Glomerular endothelial cell (primary cell): ENCODE measurements at places on chromosomes 16 and 17. TPM values are rescaled to one million over a fixed set of nuclear protein-coding genes. Genes with fewer than 3 reads are reported as not detected.

MARVELD3 gene
- 0.12 TPM in 1 of 2 replicates, not detected in the other for total RNA-seq

- no peak for DNase-seq
Measured at GRCh38 chr16:57666353-57667047, 1.6 kb upstream of the ADGRG3 start.

GRCh38 chr17:12078791-12079190, 58.1 kb downstream of the MAP2K4 start:
- DNase-seq, result no peak

RUNDC3A gene
- 0.58 and 0.82 TPM in 2 replicates for total RNA-seq

DNA sequence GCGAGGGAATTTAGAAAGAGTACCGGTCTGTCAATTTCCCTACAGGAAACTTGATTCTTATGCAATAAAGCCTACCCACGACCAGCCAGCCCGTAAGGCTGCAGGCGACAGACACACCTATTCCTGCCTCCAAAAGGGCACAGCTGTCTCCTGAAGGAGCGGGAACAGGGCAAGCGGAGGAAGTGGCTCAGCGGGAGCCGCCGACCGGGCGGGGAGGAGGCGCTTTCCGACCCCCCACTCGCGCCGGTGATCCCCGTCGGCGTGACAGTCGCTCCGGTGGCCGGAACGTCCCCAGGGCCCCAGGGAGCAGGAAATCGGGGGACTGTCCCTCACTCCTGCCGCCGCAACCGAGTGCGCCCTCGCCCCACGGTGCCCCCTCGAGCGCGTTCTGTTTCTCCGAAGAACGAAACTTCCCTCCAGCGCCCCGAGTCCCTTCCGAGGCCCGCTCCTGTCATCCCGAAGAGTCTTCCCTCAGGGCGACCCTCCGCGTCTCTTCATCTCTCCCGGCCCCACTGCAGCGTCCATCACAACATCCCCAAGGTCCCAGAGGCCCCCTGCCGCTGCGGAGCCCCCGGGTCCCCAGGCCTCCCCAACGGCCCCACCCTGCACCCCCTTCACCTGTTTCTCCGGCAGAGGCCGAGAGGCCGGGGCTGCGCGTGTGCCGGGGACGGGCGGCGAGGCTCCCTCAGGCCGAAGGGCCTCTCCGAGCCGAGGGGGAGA, 421 bp downstream of the STAT3 start:
- no peak for DNase-seq

DNA sequence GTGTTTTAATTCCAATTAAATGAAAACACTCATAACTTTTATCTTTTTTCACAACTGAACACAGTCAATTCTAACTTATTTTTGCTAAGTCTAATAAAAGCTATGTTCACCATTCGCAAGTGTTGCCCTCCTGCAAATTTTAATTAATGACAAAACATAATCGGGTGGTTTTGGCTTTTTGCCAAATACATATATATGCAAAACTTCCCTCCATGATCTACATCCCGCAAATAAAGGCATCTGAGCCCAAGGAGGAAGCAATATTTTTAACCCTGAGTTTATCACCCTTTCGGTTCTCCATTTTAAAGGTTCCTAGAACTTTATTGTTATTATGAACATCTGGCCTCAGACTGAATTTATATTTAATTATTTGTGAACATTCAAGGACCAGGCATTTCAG, 507.9 kb downstream of the CDH13 start:
- no peak for DNase-seq

RCVRN gene
- not detected in 2 replicates for total RNA-seq

TMEM235 gene
- not detected in 2 replicates for total RNA-seq

DNA sequence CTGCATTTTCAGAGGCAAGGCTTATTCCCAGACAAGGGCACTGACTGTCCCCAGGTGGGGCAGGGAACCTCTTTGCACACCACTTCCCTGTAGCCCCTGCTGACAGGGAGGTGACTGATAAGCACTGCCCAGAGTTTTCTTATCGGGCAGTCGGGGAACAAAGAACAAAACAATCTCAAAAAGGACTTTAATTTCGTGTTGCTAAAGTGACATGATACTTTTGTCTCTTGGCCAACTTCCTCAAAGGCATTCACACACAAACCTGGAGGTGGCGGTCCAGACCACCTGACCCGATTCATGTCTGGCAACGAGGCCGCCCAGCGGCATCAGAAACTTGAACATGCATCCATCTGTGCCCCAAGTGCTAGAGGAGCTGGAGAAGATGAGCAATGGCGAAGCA, 28.9 kb downstream of the ZDHHC7 start:
- no peak for DNase-seq

NOD2 gene
- total RNA-seq, result 0.23 and 0.29 TPM in 2 replicates

GRCh38 chr17:69524854-69525253, 110.4 kb downstream of the MAP2K6 start:
- DNase-seq, result no peak

DNA sequence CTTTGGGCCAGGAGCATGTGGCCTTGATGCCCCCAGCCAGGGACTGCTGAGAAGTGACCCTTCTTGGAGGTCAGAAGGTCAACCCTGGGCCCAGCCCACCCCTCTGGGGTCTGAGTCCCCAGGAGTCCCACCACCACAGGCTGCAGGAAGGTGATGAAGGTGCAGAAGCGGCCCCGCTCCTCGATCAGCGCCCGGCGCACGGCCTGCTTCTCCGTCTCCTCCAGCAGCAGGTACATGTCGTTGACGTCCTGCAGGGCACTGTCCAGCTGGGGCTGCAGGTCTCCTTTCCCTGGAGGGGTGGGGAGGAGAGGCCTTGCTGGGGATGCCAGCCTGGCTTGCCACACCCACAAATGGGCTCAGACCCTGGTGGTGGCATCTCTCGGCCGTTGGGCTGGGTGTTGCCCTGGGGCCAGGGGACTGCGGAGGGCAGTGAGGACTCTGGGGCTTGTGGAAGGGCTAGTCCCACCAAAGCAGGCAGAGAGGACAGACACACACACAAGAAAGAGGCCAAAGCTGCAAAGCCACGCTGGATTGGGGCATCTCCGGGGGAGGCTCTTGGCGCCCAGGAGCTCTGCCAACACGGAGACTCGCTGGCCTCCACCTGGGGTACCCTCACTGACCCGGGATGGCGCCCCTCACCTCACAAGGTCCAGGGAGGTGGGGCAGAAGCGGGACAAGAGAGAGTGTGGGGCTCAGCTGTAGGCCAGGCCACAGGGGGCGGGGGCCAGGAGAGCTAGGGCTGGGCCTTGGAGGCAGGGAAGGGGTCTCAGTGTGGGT, 7.5 kb downstream of the MTSS2 start:
- DNase-seq, result no peak

DNA sequence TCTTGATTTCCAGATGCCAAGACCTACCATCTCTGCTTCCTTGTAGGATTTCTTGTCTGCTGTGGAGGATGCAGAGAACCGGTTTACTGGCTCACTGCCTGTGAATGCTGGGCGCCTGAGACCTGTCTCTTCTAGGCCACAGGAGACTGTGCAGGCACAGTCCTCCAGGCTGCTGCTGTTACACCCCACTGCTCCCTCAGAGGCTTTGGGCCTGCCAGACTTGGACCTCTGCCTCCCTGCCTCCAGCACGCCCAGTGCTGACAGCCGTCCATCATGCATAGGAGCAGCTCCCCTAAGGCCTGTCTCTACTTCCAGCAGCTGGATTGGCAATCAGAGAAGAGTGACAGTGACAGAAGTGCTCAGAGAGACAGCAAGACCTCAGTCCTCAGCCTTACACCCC, 6.1 kb downstream of the HROB start:
- no peak for DNase-seq

PABPN1L gene
- not detected in 2 replicates for total RNA-seq

MYL4 gene
- total RNA-seq, result 1.1 and 1.8 TPM in 2 replicates

LITAFD gene
- total RNA-seq, result not detected in 2 replicates

GRCh38 chr16:88455610-88456355, 2.7 kb downstream of the ZFPM1 start:
- DNase-seq, result no peak

DRC7 gene
- total RNA-seq, result 0.05 TPM in 1 of 2 replicates, not detected in the other

DNA sequence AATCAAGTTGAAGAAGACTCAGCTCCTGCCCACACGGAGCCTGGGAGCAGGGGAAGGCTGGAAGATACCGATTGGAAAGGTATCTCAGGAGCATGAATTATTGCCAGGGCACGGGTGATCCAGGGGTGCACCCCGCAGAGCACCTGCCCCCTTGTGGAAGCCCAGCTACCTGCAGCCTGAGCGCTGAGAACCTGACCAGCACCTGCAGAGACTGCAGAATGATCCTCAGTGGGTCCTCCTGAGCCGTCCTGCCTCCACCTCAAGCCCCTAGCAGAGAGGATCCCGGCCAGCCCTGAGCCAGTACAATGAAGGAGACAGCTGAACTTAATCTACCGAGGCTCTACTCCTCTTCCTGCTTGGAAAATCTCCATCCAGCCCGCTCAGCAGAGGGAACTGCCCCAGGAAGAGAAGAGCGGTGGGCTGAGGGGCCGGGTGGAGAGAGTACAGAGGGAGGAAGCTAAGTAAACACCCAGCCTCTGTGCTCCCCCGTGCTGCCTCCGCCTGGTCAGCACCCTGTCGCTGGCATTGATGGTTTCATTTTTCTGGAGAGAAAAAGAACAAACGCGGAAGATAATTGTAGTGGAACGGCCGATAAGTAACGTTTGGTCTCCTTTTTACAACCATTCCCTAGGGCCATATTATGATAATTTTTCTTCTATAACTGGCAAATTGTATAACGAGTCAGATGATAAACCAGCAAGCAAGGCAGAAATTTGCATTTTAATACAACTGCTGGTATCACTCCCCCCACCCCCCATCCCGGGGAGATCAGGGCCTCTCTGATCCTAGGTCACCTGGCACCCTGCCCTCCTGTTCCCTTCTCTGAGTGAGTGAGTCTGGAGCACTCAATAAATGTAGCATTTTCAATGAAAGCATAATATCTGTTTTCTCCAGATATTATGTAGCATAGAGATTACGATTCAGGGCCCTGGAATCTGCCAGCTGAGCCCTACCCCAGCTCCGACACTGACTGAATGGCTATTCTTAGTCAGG, 204.5 kb upstream of the RPL38 start:
- DNase-seq, result no peak

DNA sequence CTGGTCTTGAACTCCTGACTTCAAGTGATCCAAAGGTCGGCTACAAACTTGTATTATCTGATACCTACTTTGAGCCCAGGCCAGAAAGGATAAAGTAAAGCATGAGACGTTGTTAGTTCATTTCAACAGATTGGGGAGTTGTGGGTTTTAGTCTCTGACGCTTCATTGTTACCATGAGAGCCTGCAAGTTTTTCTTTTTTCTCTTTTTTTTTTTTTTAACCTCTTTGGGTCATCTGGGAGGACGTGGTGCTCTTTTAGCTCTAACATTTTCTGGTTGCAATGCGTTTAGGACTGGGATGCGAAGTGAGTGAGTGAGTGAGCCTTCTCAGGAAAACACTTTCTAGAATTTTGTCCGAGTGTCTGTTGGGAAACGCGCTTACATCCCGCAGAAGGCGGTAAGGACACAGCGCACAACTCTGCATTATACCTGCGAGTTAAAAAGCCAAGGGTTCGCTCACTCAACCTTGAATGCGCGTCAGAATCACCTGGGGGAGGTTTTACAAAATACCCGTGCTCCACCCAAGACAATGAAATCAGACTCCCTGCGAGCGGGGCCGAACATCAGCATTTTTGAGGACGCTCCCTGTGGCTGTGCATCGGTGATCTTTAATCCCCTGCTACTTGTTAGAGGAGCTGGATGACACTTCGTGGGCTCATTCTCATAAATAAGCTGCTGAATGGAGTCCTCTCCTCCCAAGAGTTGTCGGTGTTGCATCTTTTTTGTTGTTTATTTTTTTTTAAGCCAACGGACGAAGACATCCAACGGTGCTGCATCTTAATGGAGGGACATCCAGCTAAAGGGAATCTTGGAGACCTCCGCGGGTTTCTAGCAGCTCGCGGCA, 629 bp upstream of the RNF135 start:
- no peak for DNase-seq

DNA sequence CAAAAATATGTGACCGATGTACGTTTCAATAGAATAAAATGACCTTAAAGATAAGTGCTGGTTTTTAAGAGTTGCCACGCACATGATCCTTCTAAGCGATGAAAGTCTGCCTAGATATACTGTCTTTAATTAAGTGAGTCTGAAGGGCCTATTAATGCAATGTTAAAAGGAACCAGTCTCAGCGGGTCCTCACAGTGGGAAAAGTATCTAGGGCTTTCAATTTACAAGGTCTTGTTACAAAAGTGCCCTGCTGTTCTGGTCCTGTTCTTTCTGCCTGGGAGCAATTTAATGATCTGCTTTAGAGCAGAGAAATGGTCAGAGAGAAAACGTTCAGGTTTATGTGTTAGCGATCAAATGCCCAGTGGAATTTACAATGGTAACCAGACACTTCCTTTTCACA, 864.0 kb downstream of the KCNJ2 start:
- no peak for DNase-seq

TMEM100 gene
- total RNA-seq, result 0.12 TPM in 1 of 2 replicates, not detected in the other

- DNase-seq, result no peak
Measured at GRCh38 chr16:81180578-81180977, 57.9 kb upstream of the BCO1 start.

DNA sequence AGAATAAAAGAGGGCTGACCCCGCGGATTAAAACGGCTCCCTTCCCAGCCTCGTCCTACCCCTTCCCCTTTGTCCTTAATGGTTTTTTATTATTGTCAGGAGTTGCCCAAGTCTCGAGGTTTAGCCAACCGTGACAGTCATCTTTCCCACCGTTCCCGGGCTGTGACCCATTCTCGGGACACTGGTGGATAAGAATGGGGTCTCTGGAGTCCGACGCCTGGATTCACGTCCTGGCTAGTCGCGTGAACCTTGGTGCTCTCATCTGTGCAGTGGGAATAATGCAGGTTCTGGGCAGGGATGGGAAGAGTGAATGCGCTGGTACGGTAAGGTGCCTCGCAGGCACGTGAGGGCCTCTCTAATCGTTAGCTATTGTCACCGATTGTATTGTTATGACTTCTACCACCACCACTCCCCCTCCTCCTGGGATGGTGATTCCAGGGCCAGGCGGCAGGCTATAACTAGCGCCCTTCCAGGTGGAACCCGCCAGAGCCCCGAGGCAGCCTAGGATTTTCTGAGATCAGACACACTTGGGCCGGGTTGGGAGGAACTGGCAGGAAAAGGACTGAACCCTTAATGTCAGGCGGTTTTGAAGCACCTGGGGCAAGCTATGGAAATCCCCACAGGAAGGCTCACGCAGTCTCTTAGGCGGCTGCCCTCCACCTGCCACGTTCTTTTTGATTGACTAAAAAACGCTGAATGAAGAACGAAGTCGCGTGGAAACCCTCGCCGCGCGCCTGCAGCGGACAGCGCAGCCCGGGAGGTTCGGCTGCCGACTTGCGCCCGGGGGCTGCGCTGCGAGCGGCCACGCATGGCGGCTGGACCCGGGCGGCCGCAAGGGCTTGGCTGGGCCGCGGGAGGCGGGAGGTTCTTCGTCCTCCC, 2.7 kb downstream of the HS3ST3B1 start:
- no peak for DNase-seq

TBX21 gene
- total RNA-seq, result not detected in 2 replicates

GRCh38 chr17:13113821-13114525, 96.1 kb upstream of the ELAC2 start:
- no peak for DNase-seq

- no peak for DNase-seq
Measured at GRCh38 chr17:78387977-78388941, 9.8 kb downstream of the PGS1 start.

POLR3K gene
- total RNA-seq, result 4.8 and 8.5 TPM in 2 replicates

SOX15 gene
- total RNA-seq, result not detected in 2 replicates

GRCh38 chr17:32276171-32276601, 10.6 kb downstream of the RHBDL3 start:
- DNase-seq, result no peak

- DNase-seq, result no peak
Measured at GRCh38 chr16:354291-354881, 1.9 kb upstream of the AXIN1 start.

- DNase-seq, result no peak
Measured at GRCh38 chr17:16939606-16940115, 32.3 kb downstream of the TNFRSF13B start.
